ENCODE measurements at places on chromosomes 6 and 20. TPM values are rescaled to one million over a fixed set of nuclear protein-coding genes. Genes with fewer than 3 reads are reported as not detected.

Gene SPTLC3
- polyA plus RNA-seq: 2.3 TPM

Gene CCM2L
- polyA plus RNA-seq: not detected

Gene AGER
- polyA plus RNA-seq: 0.09 TPM

Gene SLC35D3
- polyA plus RNA-seq: not detected

Gene HLA-DPA1
- 77.1 TPM for polyA plus RNA-seq

- no peaks in the 10 kb centered on the region for H3K27me3 ChIP-seq
- peaks cover 32% of the 10 kb centered on the region for H3K4me1 ChIP-seq
- peaks cover under 1% of the 10 kb centered on the region for H3K36me3 ChIP-seq
- peak overlapping the region; percentile 72 for H3K27ac ChIP-seq
- no peak for DNase-seq
- no peak overlapping the region for H3K4me3 ChIP-seq
Measured at GRCh38 chr6:149118737-149119653, 198.5 kb upstream of the TAB2 start.

GRCh38 chr20:38789503-38790199 is 15.8 kb upstream of the PPP1R16B start:
- no peak for DNase-seq

DNA sequence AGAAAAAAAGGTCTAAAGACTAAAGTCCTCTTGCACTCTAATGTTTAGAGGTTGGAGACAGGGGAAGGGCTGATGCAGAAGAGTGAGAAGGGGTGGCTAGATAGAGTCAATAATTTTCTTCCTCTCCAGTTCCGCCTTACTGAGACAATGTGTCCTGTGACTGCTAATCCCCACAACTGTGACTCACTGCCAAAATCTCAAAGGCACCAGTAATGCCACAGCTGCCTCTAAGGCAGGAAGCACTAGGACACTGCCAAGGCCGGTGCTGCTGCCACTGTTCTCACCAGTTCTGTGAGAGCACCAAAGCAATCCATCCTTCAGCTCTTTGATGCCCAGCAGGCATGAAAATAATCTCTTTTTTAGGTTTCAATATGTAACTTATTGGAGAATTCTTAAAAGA is 701.9 kb upstream of the MAP3K7 start:
- no peaks in the 10 kb centered on the region for H3K4me1 ChIP-seq
- no peaks in the 10 kb centered on the region for H3K27me3 ChIP-seq
- H3K36me3 ChIP-seq: no peaks in the 10 kb centered on the region

DNA sequence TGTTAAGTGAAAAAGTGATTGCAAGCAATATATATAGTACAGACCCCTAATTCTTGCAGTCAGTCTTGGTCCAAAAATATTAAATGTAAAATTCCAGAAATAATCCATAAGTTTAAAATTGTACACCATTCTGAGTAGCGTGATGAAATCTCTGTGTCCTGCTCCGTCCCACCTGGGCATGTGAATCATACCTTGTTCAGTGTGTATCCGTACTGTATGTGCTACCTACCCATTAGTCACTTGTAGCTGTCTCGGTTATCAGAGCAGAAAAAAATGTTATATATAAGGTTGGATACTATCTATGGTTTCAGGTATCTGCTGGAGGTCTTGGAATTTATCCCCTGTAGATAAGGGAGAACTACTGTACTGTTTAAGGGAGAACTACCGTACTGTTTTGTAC is 16.3 kb downstream of the IRAK1BP1 start:
- H3K4me1 ChIP-seq: no peaks in the 10 kb centered on the region
- peaks cover 23% of the 10 kb centered on the region for H3K36me3 ChIP-seq
- no peak overlapping the region for H3K27ac ChIP-seq
- no peak overlapping the region for H3K4me3 ChIP-seq
- no peaks in the 10 kb centered on the region for H3K27me3 ChIP-seq

GRCh38 chr20:46539113-46539512 is 11.3 kb downstream of the OCSTAMP start:
- no peaks in the 10 kb centered on the region for H3K4me1 ChIP-seq
- DNase-seq: no peak
- peaks cover 19% of the 10 kb centered on the region for H3K27me3 ChIP-seq
- H3K4me3 ChIP-seq: no peak overlapping the region

- no peaks in the 10 kb centered on the region for H3K36me3 ChIP-seq
- peaks cover 11% of the 10 kb centered on the region for H3K27me3 ChIP-seq
- H3K4me3 ChIP-seq: peak overlapping the region; percentile 68
- no peak overlapping the region for H3K27ac ChIP-seq
Measured at GRCh38 chr6:143545165-143545564, 33.6 kb upstream of the FUCA2 start.

- H3K4me1 ChIP-seq: peaks cover 20% of the 10 kb centered on the region
- H3K27me3 ChIP-seq: peaks cover 7% of the 10 kb centered on the region
- H3K4me3 ChIP-seq: no peak overlapping the region
- no peaks in the 10 kb centered on the region for H3K36me3 ChIP-seq
- DNase-seq: no peak
- no peak overlapping the region for H3K27ac ChIP-seq
Measured at GRCh38 chr6:132614554-132614953, 9.5 kb downstream of the TAAR2 start.

DNA sequence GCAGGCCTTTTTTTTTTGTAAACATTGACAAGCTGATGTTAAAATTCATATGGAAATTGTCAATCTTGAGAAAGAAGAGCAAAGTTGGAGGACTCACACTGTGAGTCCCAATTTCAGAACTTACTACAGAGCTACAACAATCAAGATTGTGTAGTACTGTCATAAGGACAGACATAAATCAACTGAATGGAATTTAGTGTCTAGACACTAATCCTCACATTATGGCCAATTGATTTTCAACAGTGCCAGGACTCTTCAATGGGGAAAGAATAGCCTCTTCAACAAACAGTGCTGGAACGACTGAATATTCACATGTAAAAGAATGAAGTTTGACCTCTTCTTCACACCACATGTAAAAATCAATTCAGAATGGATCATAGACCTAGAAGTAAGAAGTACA is 60.8 kb downstream of the TGM2 start:
- H3K27me3 ChIP-seq: no peaks in the 10 kb centered on the region
- no peaks in the 10 kb centered on the region for H3K4me1 ChIP-seq
- no peak overlapping the region for H3K27ac ChIP-seq
- H3K36me3 ChIP-seq: peaks cover 16% of the 10 kb centered on the region
- no peak overlapping the region for H3K4me3 ChIP-seq

GRCh38 chr20:53427951-53428350 is 165.7 kb downstream of the ZNF217 start:
- H3K4me1 ChIP-seq: no peaks in the 10 kb centered on the region
- H3K4me3 ChIP-seq: no peak overlapping the region
- H3K27me3 ChIP-seq: peaks cover 10% of the 10 kb centered on the region
- no peak overlapping the region for H3K27ac ChIP-seq

GRCh38 chr6:112591329-112591728 is 244.2 kb downstream of the RFPL4B start:
- no peaks in the 10 kb centered on the region for H3K4me1 ChIP-seq
- H3K4me3 ChIP-seq: no peak overlapping the region
- H3K36me3 ChIP-seq: no peaks in the 10 kb centered on the region
- no peak overlapping the region for H3K27ac ChIP-seq

DNA sequence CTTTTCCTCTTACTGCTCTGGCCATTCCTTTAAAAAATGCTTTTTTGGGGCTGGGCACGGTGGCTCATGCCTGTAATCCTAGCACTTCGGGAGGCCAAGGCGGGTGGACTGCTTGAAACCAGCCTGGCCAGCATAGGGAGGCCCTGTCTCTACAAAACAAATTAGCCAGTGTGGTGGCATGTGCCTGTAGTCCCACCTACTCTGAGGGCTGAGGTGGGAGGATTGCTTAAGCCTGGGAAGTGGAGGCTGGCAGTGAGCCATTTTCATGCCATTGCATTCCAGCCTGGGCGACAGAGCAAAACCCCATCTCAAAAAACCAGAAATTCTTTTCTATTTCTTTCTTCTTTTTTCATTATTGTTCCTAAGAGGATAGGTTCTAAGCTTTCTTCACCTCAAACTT is 36.9 kb upstream of the RNF144B start:
- no peak for DNase-seq
- H3K27me3 ChIP-seq: peaks cover 14% of the 10 kb centered on the region
- no peak overlapping the region for H3K27ac ChIP-seq
- no peaks in the 10 kb centered on the region for H3K36me3 ChIP-seq
- no peaks in the 10 kb centered on the region for H3K4me1 ChIP-seq

GRCh38 chr20:58019027-58019849 is 209.2 kb downstream of the ANKRD60 start:
- H3K36me3 ChIP-seq: no peaks in the 10 kb centered on the region
- H3K4me1 ChIP-seq: peaks cover 12% of the 10 kb centered on the region
- no peaks in the 10 kb centered on the region for H3K27me3 ChIP-seq
- DNase-seq: no peak

GRCh38 chr6:142845624-142846458 is 99.1 kb downstream of the HIVEP2 start:
- peaks cover 95% of the 10 kb centered on the region for H3K4me1 ChIP-seq
- DNase-seq: peak; percentile 56

- H3K4me1 ChIP-seq: peaks cover 2% of the 10 kb centered on the region
- H3K4me3 ChIP-seq: no peak overlapping the region
- no peaks in the 10 kb centered on the region for H3K27me3 ChIP-seq
- DNase-seq: no peak
Measured at GRCh38 chr6:41801380-41801779, 13.9 kb downstream of the TOMM6 start.

GRCh38 chr20:18314786-18315406 is 26.6 kb downstream of the ZNF133 start:
- peaks cover 43% of the 10 kb centered on the region for H3K36me3 ChIP-seq
- no peak overlapping the region for H3K27ac ChIP-seq
- no peaks in the 10 kb centered on the region for H3K27me3 ChIP-seq
- no peaks in the 10 kb centered on the region for H3K4me1 ChIP-seq
- H3K4me3 ChIP-seq: no peak overlapping the region

- no peak for DNase-seq
- no peaks in the 10 kb centered on the region for H3K36me3 ChIP-seq
- no peak overlapping the region for H3K27ac ChIP-seq
- no peaks in the 10 kb centered on the region for H3K4me1 ChIP-seq
Measured at GRCh38 chr6:168221497-168222079, 98.0 kb downstream of the DACT2 start.

- H3K36me3 ChIP-seq: no peaks in the 10 kb centered on the region
- H3K4me3 ChIP-seq: no peak overlapping the region
- no peak overlapping the region for H3K27ac ChIP-seq
- H3K27me3 ChIP-seq: peaks cover 6% of the 10 kb centered on the region
- H3K4me1 ChIP-seq: no peaks in the 10 kb centered on the region
- DNase-seq: no peak
Measured at GRCh38 chr20:24684421-24684871, 215.0 kb downstream of the SYNDIG1 start.

DNA sequence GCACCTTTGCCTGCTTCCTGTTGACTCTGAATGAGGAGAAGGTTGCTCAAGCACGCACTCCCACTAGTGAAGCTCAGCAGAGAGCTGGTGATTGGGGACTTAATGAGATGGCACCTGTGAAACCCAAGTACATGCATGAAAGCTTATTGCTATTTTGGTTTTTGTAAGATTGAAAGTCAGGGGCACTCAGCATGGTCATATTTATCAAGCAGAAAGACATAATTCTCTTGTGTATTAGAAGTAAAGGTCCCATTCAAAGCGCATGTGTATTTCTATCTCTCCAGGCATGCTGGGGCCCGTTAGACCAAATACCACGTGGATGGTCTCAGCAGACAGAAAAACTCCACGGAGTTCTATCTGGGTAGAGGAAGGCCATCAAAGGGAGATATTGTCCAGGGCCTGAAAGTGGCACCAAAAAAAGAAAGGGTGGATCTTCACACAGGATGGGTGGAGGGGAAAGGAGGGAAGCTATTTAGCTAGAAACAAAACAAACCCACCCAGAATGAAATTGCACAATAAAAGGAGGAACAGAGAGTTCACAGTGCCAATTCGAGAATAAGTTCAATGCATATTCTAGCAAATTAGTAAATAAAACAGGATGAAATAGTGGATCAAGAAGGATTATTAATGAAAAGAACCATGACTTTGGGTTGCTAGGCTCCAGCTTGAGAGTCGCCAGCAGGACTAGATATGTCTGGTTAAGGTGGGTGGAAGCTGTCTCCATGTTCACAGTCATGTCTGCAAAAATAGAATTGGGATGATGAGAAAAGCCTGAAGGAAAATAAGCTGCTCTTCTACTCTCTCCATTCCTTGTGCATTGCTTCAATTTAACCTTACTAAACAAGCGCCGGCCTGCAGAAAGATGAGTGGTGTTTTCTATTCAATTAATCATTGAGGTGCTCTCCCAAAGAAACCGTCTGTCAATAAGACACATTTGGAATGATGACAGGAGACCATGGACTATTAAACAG is 224.9 kb upstream of the DTNBP1 start:
- no peaks in the 10 kb centered on the region for H3K36me3 ChIP-seq
- no peaks in the 10 kb centered on the region for H3K27me3 ChIP-seq
- H3K27ac ChIP-seq: no peak overlapping the region
- no peak overlapping the region for H3K4me3 ChIP-seq
- DNase-seq: no peak

GRCh38 chr6:149755300-149756260 is 6.0 kb downstream of the PCMT1 start:
- H3K27ac ChIP-seq: no peak overlapping the region
- no peak overlapping the region for H3K4me3 ChIP-seq
- H3K4me1 ChIP-seq: peaks cover 48% of the 10 kb centered on the region
- H3K36me3 ChIP-seq: no peaks in the 10 kb centered on the region

GRCh38 chr20:33585413-33585812 is 76.7 kb upstream of the C20orf144 start:
- peaks cover 13% of the 10 kb centered on the region for H3K4me1 ChIP-seq
- H3K4me3 ChIP-seq: no peak overlapping the region
- H3K36me3 ChIP-seq: no peaks in the 10 kb centered on the region
- no peak overlapping the region for H3K27ac ChIP-seq
- DNase-seq: no peak

GRCh38 chr20:497979-498378 is 35.6 kb upstream of the TBC1D20 start:
- peaks cover 4% of the 10 kb centered on the region for H3K4me1 ChIP-seq
- peaks cover 3% of the 10 kb centered on the region for H3K36me3 ChIP-seq
- no peak overlapping the region for H3K27ac ChIP-seq
- H3K4me3 ChIP-seq: no peak overlapping the region

DNA sequence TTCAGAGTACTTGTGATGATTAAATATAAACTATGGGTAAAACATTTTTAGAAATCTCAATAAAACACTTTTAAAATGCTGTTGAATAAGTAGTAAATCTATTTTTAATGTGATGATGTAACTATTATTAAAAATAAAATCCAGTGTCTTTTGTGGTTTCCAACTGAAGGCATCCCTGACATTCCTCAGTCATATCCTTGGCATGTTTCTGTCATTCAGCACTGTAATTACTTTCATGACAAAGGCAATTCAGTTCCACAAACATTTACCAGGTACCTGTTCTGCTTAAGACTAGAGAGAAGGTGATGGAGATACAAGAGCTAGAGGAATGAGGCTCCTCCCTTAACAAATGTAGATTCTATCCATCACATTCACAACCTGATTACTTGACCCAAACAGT is 518.7 kb upstream of the MAP3K7 start:
- H3K4me3 ChIP-seq: no peak overlapping the region
- H3K27me3 ChIP-seq: peaks cover 4% of the 10 kb centered on the region
- no peak for DNase-seq
- H3K4me1 ChIP-seq: no peaks in the 10 kb centered on the region
- no peaks in the 10 kb centered on the region for H3K36me3 ChIP-seq

All from naive thymus-derived CD8-positive, alpha-beta T cell (primary cell).